Keratinocyte (primary cell): ENCODE measurements at places on chromosomes 5 and 9. TPM values are rescaled to one million over a fixed set of nuclear protein-coding genes. Genes with fewer than 3 reads are reported as not detected.

C5orf63 gene
- polyA plus RNA-seq = 4.6 to 7.2 TPM (median 5.1 TPM) in 3 replicates

GRCh38 chr5:543351-543750 lies 19.1 kb upstream of the SLC9A3 start:
- no peak for DNase-seq

DNA sequence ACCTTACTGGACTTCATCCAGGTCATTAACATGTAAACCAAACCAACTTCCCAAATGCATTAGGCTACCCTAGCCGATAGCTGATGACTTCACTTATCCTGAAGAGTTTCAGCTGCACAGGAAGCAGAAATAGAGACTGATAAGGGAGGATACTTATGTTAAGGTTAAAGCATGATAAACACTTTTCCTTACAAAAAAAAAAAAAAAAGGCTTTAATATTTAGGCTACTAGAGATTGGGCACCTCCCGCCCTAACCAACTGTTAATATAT lies 1.6 kb upstream of the MEF2C start:
- DNase-seq = no peak

ZBTB34 gene
- 4.2 to 6.4 TPM (median 5.9 TPM) in 3 replicates for polyA plus RNA-seq

GRCh38 chr9:135701959-135702721 lies at the start of gene KCNT1:
KCNT1 (plus strand) TSS chr9:135702185; CDS start chr9:135702259, 74 bp downstream.
- peak; percentile 4 for DNase-seq

DNA sequence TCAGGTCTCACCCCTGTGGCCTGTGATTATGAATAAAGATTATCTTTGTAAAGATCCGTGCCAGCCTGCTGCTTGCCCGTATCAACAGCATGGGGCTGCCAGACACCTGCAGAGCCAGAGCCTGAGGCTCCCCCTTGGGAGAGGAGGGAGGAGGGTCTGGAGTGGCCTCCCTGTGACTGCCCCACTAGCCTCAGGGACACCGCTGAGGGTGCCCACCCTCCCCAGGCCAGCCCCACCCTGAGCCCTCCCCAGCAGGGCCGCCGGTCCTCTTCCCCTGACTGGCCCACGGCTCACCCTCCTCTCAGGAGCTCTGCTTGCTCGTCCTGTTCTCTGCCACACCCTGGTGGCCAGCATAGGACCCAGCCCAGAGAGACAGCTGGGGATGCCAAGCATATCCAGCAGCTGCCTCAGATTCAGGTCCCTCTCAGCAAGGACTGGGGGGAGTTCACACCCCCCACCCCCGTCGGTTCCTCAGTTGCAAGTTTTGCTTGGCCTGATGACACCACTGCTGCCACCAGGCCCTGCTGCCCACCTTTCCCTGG lies 1.9 kb downstream of the SSNA1 start:
- DNase-seq = no peak

DNA sequence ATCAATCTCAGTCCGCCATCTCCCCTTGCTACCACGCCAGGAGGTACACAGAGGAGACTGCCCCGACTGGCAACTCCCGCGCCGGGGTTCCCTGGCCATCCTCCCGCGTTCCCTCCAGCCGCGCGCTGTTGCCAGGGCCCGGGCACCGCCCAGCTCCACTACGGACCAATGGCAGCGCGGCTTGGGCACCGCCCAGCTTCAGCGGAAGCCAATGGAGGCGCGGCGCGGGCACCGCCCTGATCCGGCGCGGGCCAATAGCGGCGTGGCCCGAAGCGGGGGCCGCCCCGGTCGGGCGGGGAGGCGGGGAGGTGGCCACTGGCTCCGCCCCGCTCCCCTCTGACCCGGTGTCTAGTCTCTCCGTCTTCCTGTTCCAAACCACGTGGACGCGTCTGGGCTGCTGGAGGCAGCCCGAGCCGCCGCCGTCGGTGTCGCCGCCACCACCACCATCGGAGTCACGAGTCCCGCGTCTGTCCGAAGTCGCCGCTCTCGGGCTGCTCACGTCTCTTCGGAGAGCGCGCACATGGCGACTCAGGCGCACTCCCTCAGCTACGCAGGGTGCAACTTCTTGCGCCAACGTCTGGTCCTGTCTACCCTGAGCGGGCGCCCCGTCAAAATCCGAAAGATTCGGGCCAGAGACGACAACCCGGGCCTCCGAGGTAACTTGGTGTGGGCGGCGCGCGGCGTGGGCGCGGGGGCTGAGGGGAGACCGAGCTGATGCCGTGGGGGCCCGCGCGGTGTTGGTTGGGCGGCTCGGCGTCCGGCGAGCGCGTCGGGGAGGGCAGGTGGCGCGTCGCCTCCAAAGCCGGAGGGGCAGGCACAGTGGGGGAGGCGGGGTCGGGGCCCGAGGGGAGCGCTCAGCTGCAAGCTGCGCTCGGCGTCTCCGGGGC lies at the start of gene RCL1:
RCL1 (plus strand) TSS at position 373 of the 887 bp plus-strand sequence; CDS start at position 521, 148 bp downstream.
- peak; percentile 54 for DNase-seq

DNA sequence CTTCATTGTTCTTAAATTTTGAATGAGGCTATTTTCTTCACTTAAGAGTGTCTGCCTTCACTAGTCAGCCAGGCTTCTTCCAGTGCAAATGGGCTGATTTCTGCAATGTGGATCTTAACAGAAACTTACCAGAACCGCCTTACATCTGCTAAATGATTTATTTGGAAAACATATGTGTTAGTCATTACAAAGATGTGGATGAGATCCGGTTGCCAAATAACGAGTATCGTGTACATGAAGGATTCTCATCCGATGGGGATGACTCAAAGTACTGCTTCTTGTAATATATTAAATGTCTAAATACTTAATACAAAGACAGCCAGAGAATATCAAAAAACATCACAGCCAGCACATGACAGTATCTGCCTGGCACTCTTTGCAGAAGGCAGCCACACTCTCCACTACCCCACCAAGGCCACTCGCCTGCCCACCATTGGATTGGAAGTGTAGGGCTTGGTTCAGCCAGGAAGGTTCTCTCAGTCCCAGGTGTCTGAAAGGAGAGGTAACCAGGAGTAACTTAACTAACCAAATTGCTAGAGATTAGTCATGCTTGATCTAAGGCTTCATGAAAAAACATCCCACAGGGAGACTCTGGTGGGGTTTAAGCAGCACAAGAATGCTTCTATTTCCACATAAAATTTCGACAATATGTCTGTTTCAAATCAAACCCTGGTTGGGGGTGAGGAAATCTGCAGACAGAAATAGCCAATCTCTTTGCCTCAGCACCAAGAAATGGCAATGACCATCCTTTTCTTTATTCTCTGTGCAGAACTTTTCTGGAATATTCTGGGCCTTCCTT lies 174.8 kb downstream of the GADD45G start:
- no peak for DNase-seq

DNA sequence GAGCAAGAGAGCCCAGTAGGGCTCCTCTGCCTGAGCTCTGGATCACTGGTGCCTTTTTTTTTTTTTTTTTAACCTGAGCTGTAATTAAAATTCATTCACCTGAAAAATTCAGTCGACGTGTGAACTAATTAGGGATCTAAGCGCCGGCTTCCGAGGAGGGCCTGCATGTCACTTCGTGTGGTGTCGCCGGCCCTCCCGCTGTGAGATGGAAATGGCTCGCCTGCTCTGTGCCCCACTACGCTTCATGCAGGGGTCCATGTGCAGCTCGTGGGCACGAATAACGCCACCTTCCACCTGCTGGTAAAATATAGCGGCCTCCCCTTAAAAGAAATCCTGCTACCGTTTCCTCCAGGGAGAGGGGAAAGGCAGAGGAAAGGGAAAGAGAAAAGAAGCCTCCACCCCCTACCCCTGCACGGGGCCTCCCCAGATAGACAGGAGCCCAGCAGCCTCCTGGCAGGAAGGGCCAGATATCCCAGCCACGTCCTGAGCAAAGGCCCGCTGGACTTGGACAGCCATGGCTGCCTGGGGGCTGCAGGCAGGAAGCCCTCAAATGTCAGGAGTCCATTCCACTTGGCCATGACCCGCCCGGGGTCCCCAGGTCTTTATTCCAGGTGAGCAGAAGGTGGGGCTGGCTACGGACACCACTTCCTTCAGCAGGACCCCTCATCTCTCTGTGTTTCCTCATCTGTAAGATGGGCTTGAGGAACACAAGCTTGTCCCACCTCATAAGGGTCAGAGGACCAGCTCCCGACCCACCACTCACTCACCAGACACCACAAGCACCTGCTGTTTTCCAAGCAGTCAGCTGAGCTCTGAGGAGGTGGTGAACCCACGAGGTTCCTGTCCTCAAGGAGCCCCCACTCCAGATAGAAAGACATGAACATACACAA lies 38.2 kb upstream of the ZNF354A start:
- DNase-seq = no peak
